ENCODE measurements at places on chromosomes 2 and 18. TPM values are rescaled to one million over a fixed set of nuclear protein-coding genes. Genes with fewer than 3 reads are reported as not detected.

DNA sequence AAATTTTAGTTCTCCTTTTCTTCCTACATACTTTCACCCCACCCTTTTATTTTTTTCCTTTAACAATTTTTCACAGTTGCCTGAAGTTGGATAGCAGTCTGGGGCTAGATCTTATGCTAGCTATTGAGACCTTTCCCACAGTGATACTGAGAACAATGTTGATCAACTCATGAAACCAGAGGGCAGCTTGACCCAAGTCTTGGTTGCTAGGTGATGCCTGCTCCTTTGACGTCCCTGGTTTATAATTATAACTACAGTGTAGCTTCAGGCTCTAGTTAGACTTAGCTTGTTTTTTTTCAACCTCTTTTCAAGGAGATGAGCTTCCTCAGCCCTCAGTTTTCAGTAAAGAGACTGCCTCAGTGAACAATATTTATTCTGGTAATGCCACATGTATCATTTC lies 648.5 kb downstream of the IRS1 start:
- peak; percentile 10 for DNase-seq

Gene UGT1A8
- total RNA-seq, result not detected

- no peak for DNase-seq
Measured at GRCh38 chr2:83224591-83225200, 1234.4 kb downstream of the SUCLG1 start.

Gene CCL20
- total RNA-seq, result not detected

Gene CXCR1
- total RNA-seq, result not detected

Gene GORASP2
- total RNA-seq, result 53.1 TPM

DNA sequence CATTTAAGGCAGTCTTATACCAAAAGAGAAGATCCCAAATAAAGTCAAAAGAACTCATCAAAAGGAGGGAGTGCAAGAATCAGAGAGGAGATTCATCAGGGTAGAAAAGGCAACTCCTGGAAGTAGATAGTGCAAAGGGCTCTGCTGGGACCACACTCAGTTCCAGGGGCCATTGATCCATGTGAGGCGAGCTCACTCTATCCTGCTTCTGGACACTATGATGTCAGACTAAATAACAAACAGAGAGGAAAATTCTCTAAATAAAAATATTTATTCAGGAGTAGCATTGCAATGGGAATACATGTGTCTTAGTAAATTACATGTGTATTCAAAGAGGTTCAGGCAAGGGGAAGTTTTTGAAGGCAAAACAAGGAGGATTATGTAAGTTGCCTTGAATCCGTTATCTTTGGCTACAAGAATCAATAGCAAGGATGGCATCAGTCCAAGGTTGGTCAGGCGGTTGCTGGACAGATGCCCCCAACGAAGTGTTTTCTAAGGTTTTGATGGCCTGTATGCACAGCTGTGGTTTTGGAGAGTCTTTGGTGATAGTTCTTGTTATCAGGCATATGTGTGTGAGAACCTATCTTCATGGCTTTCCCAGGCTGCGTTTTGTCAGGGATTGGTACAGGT lies 13.2 kb upstream of the SERPINB12 start:
- DNase-seq, result no peak

DNA sequence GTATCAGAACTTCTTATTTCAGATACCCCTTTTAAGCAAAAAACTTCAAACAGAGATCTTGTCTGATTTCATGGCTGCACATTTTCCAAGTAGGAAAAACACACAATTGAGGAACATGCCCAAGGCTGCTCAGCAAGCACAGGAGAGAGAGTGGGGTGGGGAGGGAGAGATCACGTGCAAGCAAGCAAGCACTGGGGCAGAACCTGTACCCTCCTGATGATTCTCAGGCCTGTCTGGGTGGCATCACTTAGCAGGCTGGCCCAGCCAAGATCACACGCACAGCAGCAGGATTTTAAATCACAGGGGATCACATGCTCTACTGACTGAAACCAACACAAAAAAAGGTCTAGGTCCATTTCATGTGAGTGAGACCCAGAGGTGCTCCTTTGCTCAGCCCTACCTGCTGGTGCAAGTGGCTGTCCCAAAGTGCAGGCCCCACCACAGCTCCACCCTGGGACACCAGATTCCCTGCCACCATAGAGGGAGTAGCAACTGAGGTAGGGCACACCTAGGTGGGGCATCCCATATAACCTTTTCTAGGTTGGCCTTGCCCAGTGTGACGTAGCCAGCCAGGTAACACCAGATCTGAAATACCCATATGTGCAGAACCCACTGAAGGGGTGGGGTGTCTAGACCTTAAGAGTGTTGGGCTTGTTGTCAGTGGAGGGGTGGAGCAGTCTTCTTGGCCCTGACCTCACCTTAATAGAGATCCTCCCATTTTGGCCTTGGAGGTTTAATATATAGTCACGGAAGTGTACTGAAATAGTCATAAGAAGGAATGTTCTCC lies 1.8 kb upstream of the LYPD6B start:
- no peak for DNase-seq

Gene ABHD1
- total RNA-seq, result not detected

DNA sequence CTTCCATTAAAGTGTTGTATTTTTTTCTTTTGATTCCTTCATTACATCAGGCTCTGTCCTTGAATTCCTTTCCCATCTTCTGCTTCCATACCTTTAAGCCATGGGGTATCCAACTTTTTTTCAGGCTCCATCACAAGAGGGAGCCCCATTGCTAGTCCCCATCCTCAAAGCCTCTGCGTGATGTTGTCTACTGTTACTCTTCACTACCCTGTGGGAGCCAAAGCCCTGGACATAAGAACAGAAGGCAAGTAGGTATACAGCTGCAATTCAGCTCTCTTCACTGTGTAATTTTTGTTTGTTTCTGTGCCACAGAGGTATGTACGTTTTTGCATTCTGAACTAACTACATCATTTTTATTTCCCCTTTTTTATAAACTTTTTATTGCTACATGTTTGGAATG lies 36.6 kb upstream of the CCNYL1 start:
- DNase-seq, result no peak

Gene SCN3A
- total RNA-seq, result 1.4 TPM

DNA sequence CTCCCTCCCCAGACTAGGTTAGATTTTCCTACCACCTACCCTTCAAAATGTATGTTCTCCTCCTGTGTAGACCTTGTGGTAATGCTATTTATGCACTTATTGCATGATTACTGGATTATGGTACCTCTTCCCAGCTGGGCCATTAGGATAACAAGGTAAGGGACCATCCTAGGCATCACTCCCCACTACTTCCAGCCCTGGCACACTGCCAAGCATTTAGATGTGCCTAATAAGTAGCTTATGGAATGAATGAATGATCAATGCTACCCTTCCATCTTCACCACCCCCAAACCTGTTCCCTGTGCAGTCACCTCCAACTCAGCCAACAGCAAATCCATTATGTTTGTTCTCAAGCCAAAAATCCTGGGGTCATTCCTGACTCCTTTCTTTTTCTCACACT lies 93.4 kb downstream of the C1QL2 start:
- DNase-seq, result no peak

Gene TET3
- 1.7 TPM for total RNA-seq

- no peak for DNase-seq
Measured at GRCh38 chr2:115400940-115401339, 958.5 kb downstream of the DPP10 start.

Gene LBX2
- 0.18 TPM for total RNA-seq

- peak; percentile 15 for DNase-seq
Measured at GRCh38 chr18:61820882-61821281, 71.9 kb downstream of the RNF152 start.
